ENCODE measurements at places on chromosomes 6 and 20.
A peak's percentile ranks its signal among the peaks of the same experiment; 100 is the strongest.

GRCh38 chr6:1972962-1973361 lies 272.4 kb downstream of the GMDS start:
- DNase-seq = no peak

GRCh38 chr6:17169291-17169690 lies 67.4 kb downstream of the STMND1 start:
- DNase-seq = no peak

DNA sequence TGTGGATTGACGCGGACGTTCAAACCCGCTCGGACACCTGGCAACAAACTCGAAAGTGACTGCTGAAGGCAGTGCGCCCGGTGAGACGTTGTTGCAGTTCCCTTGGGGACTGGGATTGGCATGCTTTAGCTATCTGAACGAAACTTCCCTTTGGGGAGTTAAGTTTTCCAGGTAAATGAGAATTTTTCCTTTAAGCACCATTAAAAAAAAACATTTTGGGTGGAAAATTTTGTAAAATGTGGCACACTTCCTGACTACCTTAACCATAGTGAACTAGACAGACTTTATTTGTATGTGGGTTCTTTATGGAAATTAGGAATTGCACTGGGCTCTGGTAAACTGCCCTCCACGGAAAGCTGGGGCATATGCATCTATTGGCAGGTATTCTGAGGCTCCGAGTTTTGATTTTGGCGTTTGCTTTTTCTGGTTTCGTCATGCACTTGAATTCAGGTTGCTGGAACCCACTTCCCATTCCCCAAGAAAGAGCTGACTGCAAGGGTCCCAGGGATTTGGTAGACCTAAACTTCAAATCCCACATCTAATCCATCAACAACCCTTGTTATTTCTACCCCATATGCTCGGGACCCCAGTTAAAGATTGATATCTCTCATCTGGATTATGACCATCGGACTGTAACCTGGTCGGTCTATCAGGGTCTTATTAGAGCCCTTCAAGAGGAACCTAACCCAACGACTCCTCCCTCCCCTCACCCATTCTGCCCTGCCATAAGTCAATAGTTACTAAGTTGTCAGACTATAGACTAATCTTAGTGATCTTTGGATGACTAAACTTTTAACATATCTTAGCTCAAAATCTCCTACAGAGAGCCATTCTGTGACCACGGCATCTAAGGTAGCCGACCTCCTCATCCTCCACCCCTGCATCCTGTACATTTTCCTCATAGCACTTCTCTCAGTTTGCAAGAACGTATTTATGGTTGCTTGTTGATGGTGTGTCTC lies 800 bp upstream of the DYNLT1 start:
- no peak for DNase-seq

DNA sequence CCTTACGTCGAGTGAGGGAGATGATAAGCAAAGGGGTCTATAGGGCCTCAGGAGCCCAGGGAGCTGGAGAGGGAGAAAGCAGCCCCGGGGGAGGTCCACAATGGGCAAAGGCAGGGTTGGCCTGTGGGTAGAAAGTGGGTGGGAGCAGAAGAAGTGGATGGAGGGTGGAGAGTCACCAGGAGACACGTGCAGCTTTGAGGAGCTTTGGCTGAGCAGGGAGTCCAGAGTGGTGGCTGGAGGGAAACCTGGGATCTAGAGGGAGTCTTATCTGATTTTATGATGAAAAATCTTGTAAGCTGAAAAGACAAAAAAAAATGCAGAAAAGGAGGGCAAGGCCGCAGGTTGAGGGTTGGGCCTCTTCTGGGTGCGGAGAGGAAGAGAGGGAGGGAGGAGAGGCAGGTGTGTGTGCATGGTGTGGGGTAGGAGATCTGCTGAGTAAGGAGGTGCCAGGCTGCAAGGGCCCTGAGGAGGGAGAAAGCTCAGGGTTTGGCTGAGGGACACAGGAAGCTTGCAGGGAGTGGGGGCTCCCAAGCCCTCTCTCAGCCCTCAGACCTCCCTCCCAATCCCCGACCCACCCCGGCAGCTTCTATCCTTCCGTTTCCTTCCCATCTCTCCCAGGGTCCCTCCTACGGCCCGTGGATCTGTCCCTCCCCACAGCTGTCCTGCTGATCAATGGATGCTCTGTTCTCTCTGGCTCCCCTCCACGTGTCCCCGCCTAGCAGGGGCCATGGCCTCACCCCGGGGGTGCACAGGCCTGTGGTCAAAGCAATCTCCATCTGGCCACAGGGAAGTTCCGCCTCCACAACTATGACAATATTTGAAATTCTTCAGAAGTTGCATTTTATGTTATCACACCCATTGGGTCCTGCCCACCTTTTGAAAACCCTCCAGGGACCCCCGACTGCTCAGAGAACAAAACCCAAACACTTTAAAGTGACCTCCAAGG lies 17.1 kb upstream of the BPI start:
- DNase-seq = no peak

- no peak for DNase-seq
Measured at GRCh38 chr6:156852858-156853216, 75.7 kb downstream of the ARID1B start.

DNA sequence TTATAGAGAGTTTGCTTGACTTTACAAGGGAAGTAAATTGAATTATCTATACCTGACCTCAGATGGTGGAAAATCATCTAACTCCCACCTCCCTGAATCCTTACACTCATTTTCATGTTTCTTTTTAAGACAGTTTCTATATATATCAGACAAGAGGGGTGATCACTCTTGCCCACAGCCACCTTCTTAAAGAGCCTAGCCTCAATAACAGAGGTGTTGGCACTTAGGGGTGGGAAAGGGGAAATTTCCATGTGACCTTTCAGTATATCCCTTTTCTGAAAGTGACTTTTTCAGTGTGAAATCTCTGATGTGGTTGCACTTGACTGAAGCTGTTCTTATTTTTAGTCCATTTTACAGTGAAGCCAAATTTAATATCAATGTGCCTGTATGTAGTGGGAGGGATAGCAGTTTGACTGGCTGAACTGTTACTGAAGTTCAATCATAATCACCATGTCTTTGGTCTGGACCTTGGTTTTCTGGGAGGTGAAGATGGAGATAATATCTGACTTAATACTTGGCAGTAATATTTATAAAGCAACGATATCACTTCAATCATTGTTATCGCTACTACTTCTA lies 141.3 kb downstream of the MAP3K7 start:
- DNase-seq = no peak

DNA sequence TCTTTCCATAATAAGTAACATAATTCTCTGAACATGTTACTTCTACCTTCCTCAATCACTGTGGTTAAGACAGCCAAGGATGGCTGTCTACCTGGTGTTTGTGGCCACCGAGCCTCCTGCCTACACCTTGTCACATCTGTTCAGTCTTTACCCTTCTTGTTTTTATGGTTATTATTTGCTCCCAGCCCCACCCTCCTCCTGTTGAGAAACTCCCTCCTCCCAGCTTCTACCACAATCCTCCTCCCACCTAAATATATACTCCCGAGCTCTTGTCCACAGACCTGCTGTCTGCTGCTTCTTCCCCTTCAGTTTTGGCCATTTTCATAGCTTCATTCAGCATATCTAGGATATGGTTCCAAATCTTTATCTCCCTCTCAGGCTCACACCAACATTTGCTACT lies 35.7 kb upstream of the GABRR1 start:
- no peak for DNase-seq

GRCh38 chr6:10547809-10548208 lies 26.7 kb downstream of the GCNT2 start:
- DNase-seq = no peak

GRCh38 chr6:36838896-36839748 lies at the start of gene CPNE5:
TSS of gene CPNE5 (minus strand) at chr6:36839444. CDS start at chr6:36839377, 67 bp downstream.
- no peak for DNase-seq

- no peak for DNase-seq
Measured at GRCh38 chr20:13455713-13456112, 183.0 kb downstream of the TASP1 start.

DNA sequence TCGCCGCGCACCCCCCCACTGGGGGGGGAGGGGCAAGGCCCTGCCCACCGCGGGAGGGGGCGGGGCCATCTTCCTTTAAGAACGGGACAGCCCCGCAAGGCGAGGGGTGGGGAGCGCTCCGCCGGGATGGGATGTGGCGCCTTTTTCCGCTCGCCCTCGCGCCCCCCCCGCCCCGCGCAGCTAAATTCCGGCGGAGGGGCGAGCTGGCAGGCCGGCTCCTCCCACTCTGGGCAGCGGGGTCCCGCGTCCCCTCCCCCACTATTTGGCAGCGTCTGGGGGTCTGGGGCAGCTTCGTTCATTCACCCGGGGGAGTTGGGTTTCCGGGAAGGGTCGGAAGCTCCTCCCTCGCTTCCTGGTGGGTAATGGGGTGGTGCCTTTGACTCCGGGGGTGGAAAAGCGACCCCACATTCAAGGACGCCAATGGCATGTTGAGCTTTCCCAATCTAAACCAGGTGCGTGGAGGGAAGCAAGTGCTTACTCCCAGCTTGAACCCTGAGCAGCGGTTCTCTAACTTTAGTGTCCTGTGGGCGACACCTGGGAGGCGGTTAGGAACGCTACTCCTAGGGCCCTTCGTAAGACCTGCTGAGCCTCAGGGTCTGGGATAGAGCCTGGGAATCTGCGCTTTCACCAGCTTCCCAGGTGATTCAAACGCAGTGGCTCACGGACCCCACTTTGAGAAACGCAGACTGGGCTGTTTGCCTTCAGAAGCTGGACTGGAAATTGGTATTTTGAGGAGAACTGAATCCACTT lies 927 bp downstream of the ASXL1 start:
- DNase-seq = no peak

DNA sequence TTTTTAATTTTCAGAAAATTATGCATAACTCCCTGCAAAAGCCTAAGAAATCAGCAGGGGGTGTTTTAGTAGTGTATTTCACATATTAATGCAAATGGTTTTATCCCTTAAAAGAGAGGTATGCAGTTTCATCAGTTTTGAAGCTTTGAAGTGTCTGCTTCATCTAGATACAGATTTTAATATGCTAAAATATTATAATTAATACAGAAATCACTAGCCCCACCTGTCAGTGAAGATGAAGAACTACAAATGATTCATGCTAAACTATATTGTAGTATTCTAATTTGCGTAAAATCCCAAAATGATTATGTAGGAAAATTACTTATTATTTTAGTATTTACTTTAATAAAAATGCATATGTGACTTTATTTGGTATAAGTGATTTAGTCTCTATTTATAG lies 2.9 kb upstream of the TFB1M start:
- DNase-seq = no peak

- no peak for DNase-seq
Measured at GRCh38 chr20:41563087-41563486, 55.1 kb downstream of the CHD6 start.

- DNase-seq = no peak
Measured at GRCh38 chr20:40073535-40074111, 615.4 kb downstream of the MAFB start.

- DNase-seq = no peak
Measured at GRCh38 chr20:3082306-3082951, 2.1 kb downstream of the AVP start.

DNA sequence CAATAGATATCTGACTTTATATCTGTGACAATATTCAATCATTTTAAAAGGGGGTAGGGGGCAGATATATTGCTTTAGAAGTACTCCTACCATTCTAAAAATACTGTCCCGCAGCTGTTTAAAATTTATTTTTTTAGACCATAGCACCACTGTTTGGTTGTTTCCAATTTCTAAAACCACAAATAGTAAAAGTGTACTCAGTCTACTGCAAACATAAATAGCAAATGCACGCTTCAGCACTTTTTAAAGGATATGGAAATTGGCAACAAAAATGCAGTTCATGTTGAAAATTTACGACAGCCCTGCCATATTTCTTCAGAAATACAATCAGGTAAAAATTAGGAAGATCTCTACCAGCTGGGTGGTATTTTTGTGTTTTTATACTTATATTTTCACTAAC lies 132.0 kb upstream of the RUNX2 start:
- no peak for DNase-seq

DNA sequence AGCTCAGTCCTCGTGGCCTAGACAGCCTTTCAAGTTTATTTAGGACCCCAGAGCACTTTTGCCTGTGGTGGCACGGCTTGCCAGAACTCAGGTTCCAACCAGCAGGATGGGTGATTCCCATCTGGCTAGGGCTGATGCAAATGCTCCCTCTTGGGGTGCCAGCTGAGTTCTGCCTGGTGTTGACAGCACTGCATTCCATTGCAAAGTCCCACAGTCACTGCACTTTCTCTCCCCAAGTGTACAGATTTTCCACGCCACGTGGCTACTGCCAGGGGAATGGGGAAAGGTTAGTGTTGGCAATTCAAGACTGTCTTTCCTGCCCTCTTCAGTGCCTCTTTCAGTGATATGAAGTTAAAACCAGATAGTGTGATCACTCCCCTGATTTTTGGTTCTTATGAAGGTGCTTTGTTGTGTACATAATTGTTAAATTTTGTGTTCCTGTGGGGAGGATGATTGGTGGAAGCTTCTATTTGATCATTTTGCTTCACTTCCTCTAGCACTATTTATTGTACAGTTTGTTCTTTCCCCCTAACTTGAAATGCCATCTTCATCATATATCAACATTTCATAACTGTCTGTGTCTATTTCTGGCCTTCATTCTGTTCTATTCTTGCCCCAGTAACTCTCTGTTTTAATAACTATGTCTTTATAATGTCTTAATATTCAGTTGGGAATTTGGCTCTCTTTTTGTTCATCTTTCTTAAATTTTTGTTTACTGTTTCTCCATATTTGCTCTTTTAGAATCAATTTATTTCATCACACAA lies 86.2 kb downstream of the CFAP61 start:
- no peak for DNase-seq

DNA sequence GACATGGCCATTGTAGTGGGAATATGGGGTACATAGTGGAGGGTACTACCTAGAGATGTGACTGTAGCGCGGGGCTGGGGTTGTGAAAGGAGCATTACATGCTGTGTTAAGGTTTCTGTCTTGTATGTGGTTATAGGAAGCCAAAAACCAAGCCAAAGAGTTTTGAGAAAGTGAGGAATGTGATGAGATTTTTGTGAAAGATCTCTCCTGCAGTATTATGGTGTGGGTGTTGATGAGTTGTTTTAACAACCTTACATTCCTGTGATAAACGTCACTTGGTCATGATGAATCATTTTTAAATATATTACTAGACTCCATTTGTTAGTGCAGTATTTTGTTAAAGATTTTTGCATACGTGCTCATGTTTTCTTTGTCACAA lies 48.9 kb downstream of the ZFAND3 start:
- DNase-seq = no peak

GRCh38 chr20:31711179-31712111 lies 11.2 kb downstream of the BCL2L1 start:
- peak; percentile 30 for DNase-seq

DNA sequence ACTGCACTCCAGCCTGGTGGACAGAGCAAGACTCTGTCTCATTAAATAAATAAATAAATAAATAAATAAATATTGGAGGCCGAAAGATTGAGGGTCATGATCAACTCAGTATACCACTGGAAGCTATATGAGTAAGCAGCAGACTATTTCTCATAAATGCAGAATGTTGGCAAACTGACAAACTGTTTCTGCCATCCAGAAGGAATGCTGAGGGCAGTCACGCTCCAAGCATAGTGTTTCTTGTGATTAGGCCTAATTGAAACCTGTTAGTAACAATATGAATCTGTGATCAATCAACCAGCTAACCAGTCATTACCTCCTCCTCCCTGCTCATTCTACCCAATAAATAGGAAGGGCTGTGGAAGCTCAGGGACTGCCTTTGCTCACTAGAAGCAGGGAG lies 15.2 kb upstream of the KCNK15 start:
- DNase-seq = no peak

GRCh38 chr20:54429364-54429763 lies 46.0 kb upstream of the DOK5 start:
- no peak for DNase-seq
